ENCODE measurements at places on chromosomes 4 and X. TPM values are rescaled to one million over a fixed set of nuclear protein-coding genes. Genes with fewer than 3 reads are reported as not detected.

Gene SERPINA7
- total RNA-seq, result not detected

Gene GK
- total RNA-seq, result 65.9 TPM

GRCh38 chr4:107187091-107187490, 151.0 kb upstream of the DKK2 start:
- DNase-seq, result no peak

DNA sequence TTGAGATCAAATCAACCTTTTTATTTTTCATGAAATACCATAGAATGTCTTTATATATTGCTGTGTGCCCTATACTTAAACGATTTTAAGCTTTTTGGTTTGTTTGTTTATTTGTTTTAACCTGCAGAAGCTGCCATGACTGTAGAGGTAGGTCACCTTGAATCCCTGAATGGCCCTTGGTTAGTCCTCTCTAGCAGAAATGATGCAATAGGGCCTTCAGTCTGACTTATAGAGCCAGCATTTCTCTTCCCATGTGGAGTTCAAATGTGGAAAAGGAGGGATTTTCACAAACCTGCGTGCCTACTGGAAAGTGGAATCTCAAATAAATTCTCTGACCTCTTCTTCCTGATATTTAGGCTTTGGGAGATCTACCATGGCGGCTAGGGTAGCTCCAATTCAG, 327.9 kb downstream of the MAPK10 start:
- DNase-seq, result no peak

Gene MAGEA9B
- not detected for total RNA-seq

Gene ITM2A
- 37.3 TPM for total RNA-seq

DNA sequence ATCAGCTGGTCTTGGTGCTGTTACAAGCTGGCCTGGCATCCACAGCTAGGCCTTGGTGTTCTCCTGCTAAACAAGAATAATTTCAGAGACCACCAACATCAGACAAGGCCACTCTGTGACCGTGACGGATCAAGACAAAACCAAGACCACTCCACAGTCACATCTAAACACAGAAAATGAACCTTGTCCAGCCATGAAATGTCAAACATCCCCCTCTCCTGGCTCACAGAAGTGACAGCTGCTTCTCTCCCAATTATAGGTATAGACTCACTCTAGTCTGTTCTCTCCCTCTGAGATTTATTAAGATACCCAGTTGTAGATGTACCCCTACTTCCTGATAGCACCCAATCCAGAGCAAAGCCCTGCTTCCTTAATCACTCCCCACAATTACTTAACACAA, 40.4 kb downstream of the EFHC2 start:
- DNase-seq, result no peak

GRCh38 chr4:112604589-112604988, 32.1 kb downstream of the ZGRF1 start:
- DNase-seq, result no peak

DNA sequence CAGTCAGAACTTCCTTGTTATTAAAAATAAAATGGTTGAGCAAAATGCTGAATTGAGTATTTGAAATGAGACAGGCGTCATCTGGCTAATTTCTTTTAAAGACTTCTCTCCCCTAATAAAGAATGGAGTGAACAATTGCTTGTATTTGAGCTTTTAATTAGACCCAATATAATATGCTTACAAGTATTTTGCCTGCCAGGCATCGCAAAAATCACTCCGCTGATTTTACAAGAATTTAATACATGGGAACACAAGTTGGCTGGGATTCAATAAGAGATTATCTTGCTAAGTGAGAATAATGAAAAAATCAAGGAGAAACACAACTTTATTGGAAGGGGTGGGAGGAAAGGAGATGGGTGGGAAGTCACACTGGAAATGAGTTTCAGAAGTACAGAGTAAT, 52.3 kb downstream of the KLF3 start:
- DNase-seq, result no peak

GRCh38 chrX:128800138-128800537, 723.2 kb downstream of the SMARCA1 start:
- DNase-seq, result no peak

DNA sequence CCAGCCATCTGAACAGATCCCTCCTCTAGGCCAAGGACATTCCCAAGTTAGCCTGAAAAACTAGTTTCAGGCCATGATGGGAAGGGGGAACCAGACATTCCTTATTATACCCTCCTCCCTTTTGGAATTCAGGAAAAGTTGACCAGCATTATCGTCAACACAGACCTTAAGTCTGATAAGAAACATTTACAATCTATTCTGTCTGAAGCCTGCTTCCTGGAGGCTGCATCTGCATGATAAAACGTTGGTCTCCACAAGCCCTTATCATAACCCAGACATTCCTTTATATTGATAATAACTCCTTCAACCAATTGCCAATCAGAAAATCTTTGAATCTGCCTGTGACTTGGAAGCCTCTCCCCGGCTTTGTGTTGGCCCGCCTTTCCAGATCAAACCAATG, 44.3 kb downstream of the EFHC2 start:
- DNase-seq, result no peak

DNA sequence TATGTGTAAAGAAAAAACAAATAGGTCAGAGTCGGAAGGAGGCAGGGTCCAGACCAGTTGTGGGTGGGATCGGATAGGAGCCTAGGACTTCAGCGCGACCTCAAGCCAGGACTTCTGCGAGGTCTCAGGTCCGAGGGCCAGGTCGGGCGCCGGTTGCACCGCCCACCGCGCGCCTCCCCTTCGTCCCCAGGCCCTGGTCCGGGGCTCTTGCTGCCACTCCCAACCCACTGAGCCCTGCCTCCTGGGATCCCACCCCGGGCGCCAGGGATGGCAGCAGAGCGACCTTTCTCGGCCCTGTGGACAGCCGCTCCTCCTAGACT, 12.3 kb downstream of the PITX2 start:
- DNase-seq, result no peak

Gene SMIM14
- 55.4 TPM for total RNA-seq

DNA sequence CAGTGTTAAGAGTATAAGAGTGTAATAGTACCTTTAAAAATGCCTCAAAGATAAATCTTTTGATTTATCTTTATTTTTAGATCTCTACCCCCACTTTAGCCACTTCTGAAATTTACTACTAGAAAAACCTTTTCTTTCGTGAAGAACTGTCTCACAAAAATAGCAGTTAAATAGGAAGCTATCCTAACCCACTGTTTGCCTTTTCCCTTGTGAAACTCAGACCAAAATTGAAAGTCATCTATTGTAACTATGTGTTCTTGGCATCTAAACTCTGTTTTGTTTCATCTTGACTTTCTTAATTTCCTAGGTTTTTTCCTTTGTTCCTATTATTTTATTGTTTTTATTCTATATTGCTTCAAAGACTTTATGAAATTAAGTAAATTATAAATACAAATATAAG, 7.8 kb upstream of the TMEM144 start:
- DNase-seq, result no peak

DNA sequence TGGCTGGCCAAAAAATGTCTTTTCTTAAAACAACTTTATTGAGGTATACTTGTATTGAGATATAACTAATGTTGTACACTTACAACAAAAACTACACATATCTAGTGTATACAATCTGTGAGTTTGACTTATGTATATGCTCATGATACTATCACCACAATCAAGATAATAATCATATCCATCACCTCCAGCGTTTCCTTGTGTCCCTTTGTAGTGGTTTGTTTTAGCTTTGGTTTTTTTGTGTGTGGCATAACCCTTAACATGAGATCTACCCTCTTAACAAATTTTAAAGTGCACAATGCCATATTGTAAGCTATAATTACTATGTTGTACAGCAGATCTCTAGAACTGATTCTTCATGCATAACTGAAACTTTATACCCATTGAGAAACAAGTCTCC, 13.4 kb upstream of the PCSK1N start:
- no peak for DNase-seq

DNA sequence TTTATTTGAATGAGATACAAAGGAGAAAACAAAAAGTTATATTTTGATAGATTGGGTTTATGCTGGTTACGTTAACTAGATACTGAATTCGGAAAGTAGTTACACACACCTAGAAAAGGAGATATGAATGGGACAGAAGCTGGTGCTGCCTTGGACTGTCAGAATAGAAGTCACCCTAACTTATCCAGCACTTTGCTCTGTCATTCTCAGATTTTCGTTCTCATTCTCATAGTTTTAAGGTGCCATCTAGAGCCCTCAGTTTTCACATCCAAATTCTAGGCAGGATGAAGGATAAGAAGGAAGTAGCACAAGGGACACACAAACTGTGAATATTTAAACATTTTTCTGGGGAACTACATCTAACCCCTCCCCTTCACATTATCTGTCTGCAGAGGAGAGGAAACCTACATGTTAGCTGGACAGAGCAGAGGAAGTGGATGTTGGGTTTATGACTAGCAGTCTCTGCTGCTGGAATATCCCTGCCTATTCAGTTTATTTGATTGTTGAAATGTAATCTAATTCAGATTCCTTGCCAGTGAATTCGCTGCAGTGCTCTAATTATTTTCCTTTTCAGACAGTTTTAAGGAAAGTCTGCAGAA, 521.9 kb downstream of the FAT4 start:
- DNase-seq, result no peak

Gene GRXCR1
- total RNA-seq, result not detected

Gene EDA2R
- total RNA-seq, result 2.6 TPM

Gene CFAP99
- total RNA-seq, result 1.3 TPM
